ENCODE measurements at places on chromosomes 12 and 14.

DNA sequence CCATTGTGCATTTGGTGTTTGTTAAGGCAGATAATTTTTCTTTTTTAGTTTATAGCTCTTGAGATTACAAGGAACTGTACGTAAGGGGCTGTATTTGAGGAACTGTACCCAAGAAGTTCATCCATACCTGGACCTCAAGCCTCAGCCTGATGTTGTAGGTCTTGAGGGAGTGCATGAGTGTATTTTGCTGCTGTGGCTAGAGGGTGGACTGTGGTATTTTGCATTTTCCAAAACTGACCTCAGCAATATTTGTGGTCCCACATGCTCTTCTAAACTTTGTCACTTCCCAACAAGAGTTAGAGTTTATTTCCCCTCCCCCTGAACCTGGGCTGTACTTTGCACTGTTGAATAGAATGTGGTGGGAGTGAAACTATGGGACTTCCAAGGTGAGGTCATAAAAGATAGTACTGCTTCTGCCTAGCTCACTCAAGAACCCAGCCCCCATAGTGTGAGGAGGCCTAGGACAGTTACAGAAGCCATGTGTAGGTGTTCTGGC lies 42.2 kb upstream of the FBXO33 start:
- DNase-seq = no peak

DNA sequence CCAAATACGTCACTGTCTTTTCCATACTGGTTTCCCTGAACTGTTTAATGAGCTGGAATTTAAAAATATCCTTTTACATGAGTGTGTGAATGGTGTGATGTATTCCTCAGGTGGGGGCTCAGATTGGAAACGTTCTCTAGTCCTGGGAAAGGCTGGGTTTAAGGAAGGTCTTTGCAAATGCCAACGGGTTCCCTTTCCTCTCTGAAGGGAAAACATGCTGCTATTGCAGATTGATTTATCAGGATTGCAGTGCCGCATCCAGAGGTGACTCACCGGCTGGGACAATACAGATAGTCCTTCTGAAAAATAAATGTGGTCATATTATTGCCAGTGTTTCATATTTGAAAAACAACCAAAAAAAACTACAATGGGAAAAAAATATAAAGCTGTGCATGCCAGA lies 193.1 kb upstream of the FLRT2 start:
- DNase-seq = no peak

DNA sequence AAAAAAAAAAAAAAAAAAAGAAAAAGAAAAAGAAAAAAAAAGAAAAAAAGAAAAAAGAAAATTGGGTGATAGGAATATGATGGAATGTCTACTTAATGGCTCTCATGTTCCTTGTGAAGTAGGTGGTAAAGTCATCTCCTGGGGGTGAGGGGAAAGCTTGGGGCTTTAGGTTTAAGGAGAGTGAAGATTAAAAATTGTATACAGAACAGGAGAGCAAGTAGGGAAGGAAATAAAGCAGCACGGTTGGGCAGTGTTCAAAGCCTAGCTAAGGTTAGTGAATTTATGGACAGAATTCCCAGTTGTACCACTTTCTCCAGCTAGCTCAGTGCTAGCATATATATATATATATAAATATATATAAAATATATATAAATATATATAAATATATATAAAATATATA lies 40.0 kb upstream of the SLC2A13 start:
- no peak for DNase-seq

DNA sequence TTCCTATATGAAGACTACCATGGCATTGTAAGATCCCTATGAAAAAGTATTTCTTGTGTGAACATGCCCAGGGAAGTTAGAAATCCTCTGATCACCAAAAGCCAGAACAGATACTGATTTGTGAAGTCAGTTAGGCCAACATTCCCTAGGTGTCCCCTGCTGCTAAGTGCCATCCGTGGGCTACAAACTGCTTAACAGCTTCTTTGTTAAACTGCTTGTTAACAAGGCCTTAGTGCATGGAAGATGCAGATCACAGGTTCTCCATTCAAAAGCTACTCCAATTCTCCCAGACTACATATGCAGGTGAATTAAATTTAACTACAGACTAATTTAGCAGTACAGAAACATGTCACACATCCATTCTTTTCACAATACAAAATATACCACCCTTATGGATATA lies 108.2 kb downstream of the PRICKLE1 start:
- no peak for DNase-seq

DNA sequence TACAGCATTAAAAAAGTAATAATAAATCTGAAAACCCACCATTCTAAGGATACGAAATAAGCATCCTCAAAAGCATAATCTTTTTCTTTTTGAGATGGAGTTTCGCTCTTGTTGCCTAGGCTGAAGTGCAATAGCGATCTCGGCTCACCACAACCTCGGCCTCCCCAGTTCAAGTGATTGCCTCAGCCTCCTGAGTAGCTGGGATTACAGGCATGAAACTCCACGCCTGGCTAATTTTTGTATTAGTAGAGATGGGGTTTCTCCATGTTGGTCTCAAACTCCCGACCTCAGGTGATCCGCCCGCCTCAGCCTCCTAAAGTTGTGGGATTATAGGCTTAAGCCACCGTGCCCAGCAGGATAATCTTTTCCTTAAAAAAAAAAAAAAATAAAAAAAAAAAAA lies 4.3 kb downstream of the CCNT1 start:
- DNase-seq = no peak

DNA sequence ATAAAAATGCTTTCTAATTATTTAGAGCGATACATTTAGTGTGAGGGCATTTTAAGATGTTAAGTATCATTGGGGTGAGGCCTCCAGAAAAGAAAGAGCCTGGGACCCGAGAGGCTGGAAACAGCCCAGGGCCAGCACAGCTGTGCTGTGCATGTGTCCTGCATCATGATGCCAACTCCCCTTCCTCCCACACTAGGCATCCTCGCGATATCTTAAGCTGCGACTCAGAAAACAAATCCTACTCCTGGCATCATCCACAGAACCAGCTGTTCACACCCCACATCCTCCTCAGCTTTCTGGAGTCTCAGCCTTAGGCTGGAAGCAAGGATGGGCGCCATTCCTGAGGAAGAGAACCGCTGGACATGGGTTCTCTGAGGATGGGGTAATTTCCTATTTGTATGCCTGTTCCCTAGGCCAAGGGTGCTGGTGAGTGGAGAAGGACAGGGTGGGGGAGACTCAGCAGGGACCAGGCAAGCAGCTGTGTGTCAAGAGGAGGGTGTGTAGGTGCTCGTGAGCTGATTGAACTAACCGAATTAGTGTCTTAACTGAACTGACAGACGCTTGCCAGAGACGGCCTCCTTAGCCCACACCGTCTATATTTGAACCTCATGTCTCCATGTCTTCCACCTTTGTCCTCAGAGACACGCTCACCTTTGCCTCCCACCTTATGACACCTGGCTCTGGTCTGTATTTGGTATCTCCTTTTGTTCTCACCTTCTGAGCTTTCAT lies 15.6 kb upstream of the MCRS1 start:
- DNase-seq = no peak

DNA sequence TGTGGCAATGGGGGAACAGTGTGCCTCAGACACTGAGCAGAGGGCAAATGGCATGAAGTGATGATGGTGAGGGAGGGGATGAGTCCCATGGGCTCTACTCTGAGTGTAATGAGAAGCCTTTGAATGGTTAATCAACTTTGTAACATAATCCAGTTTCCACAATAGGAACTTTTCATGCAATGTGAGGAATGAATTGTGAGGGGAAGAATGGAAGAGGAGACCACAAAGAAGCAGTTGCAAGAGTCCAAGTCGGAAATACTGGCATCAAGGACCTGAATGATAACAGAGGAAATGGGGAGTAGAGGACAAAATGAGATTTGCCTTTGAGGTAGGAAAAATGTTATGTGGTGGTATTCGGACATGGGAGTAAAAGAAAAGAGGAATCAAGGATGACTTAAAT lies 476.9 kb upstream of the PRICKLE1 start:
- DNase-seq = no peak

- no peak for DNase-seq
Observed at GRCh38 chr12:18567787-18568186, 170.0 kb downstream of the PLCZ1 start.

DNA sequence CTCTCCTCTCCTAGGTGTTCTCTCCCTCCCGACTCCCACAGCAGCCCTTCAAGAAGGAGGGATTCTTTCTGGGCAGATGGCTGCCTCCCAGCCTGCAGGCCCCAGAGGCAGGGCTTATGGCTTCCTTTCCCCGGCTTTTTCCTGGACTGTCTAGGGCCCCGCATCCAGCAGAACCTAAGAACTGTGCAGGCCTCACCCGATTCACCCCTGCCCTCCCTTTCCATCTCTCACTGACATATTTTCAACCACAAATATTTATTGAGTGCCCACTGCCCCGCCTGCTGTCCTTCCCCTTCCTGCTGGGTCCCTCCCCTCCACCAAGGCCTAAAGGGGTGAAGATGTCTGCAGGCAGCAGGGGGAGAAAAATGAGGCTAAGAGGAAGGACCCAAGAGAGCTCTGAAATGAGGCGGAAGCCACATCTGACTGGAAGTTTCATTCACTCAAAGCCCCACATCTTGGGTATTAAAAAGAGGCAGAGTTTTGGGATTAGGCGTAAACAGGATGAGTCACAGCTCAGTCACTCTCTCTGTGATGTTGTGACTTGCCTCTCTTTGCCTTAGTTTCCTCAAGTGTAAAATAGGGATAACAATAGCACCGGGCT lies 2.9 kb downstream of the SCNN1A start:
- no peak for DNase-seq

DNA sequence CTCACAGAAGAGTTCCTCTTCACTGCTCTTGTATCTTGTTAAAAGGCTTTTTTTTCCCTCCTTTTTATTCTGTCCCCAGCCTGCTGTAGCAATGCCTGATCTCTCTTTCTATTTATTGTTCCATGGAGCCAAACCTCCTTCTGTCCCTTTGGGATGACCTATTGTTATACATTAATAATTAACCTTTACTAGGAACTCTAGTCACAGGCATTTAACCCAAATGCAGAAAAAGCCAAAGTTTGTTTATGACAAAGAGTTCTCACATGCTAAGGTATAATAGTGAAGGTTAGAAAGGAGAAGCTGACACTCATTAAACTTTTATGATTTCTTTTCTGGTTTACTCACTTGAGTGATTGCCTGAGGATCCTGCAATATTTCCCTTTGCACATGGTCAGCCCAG lies 535.8 kb downstream of the NRXN3 start:
- DNase-seq = no peak

DNA sequence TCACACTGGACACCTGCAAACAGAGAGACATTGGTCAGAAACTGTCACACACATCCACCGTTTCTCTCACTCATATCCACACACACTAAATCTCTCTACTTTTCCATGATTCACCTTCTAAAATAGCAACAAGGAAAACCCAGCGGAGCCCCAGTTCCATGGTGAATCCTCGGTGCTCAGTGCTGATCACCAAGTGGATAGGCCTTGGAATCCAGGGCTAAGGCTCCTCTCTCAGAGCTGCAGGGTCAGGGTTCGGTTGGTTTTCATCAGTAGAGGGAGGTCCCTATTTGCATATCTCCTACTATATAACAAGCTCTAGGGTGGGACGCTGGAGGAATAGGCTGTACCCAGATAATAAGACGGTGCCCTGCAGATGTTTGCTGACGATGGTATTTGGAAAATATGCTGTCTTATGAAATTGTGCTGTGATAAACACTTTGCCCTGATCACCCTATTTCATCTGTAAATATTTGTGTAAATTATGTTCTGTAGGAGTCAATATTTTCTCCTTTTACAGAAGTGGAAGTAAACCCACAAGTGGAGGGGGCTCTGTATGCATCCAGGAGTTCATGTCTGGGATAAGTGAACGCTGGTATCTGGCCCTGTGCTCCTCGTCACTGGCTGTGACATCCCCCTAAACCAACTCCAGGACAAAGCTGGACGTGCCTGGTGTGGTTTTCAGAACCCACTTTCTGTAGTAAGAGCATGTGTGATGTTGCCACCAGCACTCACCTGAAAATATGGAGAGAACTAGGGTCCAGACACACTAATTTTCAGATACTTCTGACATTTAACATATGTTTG lies 709.2 kb downstream of the TMEM121 start:
- no peak for DNase-seq

- DNase-seq = no peak
Observed at GRCh38 chr12:117331691-117332090, 29.7 kb downstream of the NOS1 start.

DNA sequence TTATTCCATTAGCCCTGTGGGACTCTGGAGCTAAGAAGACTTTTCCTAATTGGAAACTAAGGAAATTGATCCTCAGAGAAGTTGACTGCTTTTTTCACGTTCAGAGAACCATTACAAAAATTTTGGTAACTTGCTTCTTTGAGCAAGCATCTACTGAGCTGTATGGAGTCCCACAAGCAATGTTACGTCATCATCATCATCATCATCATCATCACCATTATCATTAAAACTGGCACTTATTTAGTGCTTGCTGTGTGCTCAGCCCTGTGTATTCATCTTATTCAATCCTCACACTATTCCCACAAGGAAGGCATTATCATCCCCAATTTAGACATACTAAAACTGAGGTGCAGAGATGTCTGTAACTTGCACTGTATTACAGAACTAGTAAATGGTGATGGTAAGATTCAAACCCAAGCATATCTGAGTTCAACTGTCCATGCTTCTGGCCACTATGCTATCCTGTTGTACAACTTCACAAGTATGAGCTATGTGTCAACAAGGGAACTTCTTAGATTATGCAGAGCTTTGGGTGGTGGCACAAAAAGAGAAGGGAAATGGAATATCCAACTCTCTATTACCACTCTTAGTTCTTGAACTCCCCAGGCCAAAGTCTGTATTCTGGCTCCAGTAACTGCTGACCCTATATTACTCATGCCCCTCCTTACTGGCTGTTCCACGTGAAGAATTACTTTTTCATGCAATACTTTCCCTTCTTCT lies 6.3 kb downstream of the KRT1 start:
- no peak for DNase-seq
